ENCODE measurements at places on chromosomes 6 and 20.
A peak's percentile ranks its signal among the peaks of the same experiment; 100 is the strongest.

DNA sequence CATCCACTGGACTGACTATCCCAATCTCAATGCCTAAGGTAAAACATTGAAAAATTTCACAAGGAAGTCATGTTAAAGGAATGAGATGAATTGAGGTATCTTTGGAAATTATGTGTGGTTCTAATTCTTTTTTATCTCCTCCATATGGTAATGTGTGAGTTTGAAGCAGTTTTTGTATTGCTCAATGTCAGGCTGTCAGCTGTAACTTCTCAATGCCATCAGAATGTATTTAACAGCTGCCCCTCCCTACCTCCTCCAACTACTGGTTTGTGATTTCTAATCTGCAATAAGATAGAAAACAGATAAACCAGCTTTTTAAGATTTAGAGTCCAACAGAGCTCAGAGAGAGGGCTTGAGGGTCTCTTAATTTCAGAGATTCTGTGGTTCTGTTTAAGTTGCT, 1005.8 kb upstream of the ADGRB3 start:
- no peak for DNase-seq

DNA sequence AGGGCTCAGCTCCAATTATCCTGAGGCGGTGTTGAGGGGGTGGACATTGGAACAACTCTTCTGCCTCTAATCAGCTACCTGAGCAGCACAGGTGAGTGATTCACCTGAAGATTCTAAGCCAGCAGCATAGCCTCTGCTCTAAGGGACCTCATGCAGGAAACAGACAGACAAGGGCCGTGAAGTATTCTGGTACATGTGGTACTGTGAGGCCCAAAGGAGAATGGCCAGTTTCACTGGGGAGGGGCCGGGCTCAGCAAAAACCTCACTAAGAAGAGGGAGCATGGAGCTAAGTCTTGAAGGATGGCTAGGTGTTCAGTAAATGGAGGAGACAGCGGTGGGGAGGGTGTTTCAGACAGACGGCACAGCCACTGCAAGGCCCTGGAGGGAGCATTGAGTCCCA, 58.5 kb upstream of the CCDC167 start:
- DNase-seq = no peak

- peak; percentile 1 for DNase-seq
Observed at GRCh38 chr6:46704562-46704961, 16.9 kb downstream of the TDRD6 start.

DNA sequence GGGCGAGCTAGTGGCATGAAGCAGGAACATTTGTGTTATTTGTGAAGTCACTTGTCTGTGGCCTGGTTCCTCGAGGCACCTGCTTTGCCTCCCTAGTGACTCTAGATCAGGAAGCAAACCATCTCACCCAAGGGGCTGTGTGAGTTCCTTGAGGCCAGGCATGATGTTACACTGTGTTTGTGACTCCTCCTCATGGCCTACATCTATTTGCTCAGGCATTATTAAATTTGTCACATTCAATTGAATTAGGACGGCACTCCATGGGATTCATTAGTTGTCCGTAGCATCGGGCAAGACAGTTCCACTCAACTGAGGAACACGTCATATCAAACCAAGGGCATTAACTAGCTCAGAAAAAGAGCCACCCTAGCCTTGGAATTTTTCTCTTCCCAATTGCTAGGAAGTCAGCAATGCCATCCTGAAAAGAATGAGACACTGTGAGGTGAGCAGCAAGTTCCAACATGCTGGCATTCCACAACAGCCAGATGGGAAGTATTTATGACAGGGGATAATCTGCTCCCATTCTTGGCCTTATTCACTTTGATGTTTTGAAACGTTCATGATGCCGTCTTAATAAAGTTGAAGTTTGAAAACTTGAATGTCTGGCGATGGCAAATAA, 17.2 kb downstream of the TMEM200A start:
- no peak for DNase-seq

DNA sequence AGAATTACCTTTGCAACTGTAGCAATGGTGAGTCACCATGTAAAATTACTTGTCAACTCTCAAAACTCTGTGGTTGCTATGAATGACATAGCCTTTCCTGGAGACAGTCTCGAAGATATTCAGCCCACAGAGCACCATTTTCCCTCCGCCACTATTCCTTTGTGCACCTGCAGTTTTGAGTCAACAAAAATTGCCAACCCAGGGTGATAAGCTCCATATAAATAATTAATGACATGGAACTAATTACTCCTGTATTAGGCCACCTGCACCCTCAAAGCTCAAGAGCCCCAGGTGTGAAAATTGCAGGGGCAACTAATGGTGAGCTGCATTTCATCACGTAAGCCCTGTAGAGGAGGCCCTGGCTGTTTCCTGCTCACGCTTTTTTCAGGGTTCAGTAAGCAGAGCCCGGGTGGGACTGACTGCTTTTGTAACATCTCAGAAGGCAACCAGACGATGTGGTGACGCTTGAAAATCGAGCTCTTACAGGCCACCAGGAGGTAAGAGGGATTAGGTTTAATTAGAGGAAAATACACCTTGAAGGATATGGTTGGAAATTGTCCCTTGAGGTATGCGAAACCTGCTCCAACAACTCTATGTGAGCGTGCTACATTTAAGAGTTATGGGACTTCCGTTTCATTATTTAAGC, 70.8 kb downstream of the BMP2 start:
- no peak for DNase-seq

- DNase-seq = no peak
Observed at GRCh38 chr6:154538640-154539191, 28.2 kb upstream of the CNKSR3 start.

DNA sequence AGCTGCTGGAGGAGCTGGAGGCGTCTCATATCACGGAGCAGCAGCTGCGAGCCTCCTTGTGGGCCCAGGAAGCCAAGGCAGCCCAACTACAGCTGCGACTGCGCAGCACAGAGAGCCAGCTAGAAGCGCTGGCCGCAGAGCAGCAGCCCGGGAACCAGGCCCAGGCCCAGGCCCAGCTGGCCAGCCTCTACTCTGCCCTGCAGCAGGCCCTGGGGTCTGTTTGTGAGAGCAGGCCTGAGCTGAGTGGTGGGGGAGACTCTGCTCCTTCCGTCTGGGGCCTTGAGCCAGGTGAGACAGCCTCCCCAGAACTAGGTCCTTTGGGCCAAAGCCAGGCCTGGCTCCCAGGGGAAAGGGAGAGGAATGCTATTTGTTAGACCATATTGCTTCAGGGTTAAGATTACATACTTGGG, 31.7 kb downstream of the C20orf173 start:
- DNase-seq = no peak

- DNase-seq = no peak
Observed at GRCh38 chr6:99492092-99492491, 23.1 kb downstream of the USP45 start.

- no peak for DNase-seq
Observed at GRCh38 chr6:146909376-146909775, 294.8 kb upstream of the STXBP5 start.

DNA sequence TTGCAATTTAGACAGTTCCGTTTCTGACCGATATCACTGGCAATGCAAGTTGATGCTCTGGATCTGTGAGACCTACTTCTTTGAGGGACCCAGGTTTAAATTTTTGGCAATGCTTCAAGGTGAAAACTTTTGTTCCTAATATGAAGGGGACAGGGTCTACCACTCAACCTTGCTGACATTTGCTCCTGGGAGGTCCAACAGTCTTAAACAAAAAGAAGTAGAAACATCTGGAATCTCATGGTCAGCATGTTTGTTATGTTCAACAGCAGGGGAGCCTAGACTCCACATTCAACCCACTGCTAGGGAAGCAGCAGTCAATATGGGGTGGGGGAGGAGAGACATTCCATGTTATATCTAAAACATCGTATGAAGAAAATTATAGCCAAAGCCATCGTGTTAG, 196.4 kb downstream of the SIM1 start:
- no peak for DNase-seq

- no peak for DNase-seq
Observed at GRCh38 chr20:38706509-38706908, 17.8 kb upstream of the SLC32A1 start.

GRCh38 chr6:35688605-35689322, at the start of gene FKBP5:
Gene FKBP5 (minus strand): TSS chr6:35688915. CDS start chr6:35642824, 46,091 bp downstream.
- no peak for DNase-seq

DNA sequence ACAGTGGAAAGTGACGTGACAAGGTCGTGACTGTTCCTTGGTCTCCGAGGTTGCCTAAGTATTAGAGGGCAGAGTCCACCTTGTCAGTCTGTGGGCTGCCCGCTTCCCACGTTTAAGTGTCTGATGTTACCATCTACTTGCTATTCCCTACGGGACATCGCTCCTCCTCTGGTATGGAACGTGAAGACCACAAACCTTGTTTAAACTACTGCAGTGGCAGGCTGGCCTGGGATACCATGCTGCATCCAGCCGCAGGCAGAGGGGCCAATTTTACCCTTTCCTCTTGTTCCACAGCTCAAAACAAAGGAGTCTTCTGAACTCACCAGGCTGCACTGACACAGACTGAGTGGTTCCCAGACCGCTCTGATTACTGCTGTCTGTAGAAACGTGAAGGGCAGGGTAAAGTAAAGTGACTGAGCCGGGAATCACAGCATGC, 275.9 kb downstream of the FOXC1 start:
- no peak for DNase-seq

DNA sequence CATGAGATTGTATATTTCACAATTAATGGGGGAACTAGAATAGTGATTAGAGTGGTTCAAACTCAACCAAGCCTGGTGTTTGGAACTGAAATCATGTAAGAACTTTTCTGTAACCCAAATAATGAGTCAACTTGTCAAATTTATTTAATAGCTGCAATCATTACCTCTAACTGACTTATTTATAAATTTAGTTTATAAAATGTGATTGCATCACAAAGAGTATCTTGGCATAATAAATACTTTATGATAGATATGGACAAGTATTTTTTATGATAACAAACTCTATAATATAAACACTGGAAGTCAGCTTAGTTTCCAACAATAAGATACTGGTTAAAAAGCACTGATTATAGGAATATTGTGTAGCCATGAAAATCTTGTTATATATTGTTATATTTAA, 319.1 kb downstream of the RIMS1 start:
- DNase-seq = no peak

DNA sequence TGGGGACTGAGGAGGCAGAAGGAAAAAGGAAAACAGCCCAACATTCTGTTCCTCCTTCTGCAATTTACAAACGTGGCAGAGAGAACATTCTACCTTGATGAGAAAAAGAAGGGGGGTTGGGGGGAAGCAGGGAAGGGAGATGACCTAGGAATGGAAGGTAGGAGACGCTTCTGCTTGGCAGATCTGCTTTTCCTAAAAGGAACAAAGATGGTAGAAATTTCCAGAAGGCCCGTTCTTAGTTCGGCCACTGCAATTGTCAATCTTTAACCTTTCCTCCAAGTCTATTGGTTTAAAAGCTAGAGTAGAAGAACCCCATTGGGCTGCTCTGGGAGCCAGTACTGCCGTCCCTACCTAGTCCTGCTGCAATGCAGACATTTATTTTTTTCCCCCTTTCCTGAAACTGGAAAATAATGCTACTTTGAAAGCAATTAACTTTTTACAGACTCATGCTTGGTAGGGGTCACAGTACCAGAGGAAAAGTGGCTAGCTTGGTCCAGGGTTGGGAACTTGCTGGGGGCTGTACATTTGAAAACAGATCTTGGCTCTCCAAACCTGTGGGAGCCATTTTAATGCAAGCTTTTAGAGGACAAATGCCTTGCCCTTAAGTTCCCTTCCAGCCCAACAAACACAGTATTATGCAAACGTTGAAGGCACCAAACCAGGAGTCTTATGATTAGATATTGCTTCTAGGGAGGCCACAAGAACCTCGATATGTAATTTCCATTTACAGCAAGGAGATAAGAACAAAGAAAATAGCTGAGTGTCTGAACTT, 2.6 kb downstream of the ZMYND8 start:
- no peak for DNase-seq

- no peak for DNase-seq
Observed at GRCh38 chr6:32941214-32941768, 463 bp upstream of the HLA-DMB start.

GRCh38 chr6:1423578-1423977, 34.2 kb downstream of the FOXF2 start:
- DNase-seq = no peak

DNA sequence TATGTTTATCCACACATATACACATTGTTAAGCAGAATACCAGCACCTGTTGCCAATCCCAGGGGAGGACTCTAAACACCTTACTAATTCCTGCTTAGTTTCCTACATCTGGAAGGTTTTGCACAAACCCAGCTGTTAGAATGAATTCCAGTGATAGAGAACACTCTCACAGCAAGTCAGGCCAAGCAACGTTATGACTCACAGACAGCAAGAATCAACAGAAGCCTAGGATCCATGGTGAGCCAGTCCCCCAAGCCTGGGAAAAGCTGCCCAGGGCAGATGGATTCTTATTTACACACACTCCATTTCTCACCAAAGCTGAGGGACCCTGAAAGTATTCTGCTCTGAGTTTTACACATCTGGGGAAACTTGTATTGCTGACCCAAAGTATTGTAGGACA, 291.7 kb downstream of the SLC35F1 start:
- no peak for DNase-seq

DNA sequence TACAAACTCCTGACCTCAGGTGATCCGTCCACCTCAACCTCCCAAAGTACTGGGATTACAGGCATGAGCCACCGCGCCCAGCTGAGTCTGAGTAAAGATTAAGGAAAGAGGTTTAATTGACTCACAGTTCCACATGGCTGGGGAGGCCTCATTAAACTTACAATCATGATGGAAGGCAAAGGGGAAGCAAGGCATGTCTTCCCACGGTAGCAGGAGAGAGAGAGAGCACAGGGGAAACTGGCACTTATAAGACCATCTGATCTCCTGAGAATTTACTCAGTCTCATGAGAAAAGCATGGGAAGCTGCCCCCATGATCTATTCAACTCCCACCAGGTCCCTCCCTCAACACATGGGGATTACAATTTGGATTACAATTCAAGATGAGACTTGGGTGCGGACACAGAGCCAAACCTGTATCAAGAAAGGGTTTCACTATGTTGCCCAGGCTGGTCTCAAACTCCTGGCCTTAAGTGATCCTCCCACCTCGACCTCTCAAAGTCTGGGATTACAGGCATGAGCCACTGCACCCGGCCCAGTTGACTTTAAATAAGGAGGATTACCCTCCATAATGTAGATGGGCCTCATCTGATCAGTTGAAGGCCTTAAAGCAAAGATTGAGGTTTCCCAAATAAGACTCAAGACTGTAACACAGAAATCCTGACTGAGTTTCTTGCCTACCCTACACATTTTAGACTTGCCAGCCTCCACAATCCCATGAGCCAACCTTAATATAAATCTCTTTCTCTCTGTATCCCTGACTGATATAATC, 13.1 kb upstream of the PEX7 start:
- DNase-seq = no peak

DNA sequence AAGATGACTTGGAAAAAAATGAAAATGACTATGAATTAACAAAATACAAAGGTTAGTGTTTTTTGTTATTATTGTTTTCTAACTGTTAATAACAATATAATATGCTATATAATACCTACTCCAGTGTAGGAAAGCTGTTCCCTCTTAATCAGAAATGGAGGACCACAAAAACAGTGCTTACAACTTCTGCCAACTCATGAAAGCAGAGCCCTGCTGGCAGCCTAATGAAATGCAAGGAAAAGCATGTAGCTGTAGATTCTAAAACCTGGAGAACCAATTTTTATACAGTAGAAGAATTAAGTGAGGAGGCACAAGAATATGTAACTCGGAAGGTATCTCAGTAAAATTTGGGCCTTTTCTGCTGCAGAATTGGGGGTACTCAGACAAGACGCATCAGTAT, 29.4 kb downstream of the PHIP start:
- DNase-seq = no peak

- DNase-seq = no peak
Observed at GRCh38 chr20:24995741-24996448, 3.3 kb upstream of the APMAP start.

Measured in iPS DF 6.9 (cell line).